ENCODE measurements at places on chromosomes 7 and 10.

- DNase-seq, result no peak
Measured at GRCh38 chr10:123858907-123859652, 32.5 kb downstream of the CPXM2 start.

- DNase-seq, result no peak
Measured at GRCh38 chr10:47111329-47111862, 188.6 kb upstream of the GDF10 start.

- no peak for DNase-seq
Measured at GRCh38 chr10:16950656-16951601, 133.7 kb upstream of the RSU1 start.

GRCh38 chr7:112926018-112926417 lies 135.8 kb upstream of the TMEM168 start:
- DNase-seq, result no peak

DNA sequence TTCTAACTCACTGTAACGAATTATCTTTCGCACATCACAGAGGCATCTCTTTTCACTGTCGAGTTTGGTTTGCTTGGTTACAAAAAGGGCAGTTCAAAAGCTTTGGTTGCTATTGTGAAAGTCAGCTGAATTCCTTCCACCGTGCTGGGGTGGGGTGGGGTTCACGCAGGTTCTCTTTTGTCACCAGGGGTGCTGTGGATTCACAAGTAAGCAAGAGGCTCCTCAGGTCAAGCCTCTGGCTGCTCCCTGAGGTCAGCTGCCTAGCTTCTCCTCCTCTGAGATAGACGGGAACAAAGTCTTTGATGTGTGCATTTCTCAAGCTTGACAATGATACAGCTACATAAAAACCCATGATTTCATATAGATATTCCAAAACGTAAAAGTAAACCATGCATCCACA lies 47.7 kb downstream of the EGFR start:
- DNase-seq, result no peak

GRCh38 chr7:34158368-34159153 lies 253.2 kb downstream of the BMPER start:
- DNase-seq, result no peak

DNA sequence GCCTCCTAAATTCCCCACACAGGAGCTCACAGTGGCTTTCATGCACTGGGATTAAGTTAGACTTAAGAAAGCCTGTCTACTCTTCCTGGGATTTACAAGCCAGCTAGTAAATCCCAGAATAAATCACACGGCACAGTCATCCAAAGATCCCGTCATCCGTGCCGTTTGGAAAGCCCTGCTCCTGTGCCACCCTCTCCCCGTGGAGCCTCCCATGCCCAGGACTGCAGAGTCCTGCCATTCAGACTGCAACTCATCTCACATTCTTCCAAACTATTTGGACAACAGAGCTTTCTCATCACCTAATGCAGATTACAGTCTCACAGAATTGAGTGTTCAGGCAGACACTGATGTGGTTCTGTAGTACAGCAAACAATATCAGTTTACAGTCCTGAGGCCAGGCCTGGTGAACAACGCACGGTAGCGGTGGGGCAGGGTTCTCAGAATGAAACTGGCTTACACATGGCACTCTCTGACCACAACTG lies 166.5 kb downstream of the EGFR start:
- no peak for DNase-seq

GRCh38 chr10:120684226-120684625 lies 166.9 kb upstream of the WDR11 start:
- no peak for DNase-seq

- DNase-seq, result peak; percentile 88
Measured at GRCh38 chr10:110007701-110008517, at the start of gene ADD3. ADD3 (plus strand) TSS chr10:110007984; CDS start chr10:110100654, 92,670 bp downstream.

GRCh38 chr10:80600256-80600655 lies 62.6 kb downstream of the SH2D4B start:
- DNase-seq, result no peak

DNA sequence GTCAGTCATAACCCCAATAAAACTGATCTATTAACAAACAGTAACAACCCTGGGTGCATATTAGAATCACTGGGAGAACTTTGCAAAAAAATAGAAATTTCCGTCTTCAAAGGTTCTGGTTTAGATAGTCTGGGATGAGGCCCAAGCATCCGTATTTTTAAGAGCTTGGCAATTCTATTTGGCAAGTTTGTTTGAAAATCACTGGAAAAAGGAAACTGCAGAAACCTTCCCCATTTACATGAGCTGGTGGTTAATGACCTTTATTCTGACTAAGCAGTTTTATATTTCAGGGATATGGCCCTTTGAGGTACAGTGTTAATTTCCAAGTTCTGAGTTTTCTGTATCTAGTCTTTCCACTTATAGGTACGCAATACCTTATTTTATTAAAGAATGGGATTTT lies 115.8 kb upstream of the PRR15 start:
- no peak for DNase-seq

GRCh38 chr7:158689488-158689887 lies 15.1 kb downstream of the NCAPG2 start:
- DNase-seq, result no peak

DNA sequence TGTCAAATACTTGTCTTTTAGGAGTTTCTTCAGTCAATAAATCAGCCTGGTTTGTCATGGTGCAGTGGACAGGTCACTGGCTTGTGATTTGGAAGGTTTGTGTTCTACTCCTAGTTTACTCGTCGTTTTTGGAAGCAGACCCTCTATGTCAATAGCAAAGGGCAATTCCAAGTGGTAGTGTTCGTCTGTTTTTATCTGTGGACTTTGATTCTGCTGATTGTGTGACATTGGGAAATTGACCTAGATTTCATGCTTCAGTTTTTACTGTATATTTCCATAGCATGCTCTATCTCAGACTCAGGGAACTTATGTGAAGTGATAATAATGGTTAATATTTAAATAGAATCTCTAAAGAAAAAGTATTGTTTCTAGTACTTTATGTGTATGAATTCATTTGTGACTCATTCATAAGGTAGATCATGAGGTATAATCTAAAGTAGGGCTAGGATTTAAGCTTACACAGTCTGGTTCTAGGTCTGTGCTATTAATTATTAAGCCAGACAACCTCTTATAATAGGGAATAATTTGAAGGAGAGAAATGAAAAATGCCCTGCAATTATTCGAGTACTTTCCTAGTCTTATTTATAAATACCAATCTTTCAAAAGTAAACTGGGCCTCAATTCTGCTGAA lies 198.1 kb downstream of the REEP3 start:
- DNase-seq, result no peak

DNA sequence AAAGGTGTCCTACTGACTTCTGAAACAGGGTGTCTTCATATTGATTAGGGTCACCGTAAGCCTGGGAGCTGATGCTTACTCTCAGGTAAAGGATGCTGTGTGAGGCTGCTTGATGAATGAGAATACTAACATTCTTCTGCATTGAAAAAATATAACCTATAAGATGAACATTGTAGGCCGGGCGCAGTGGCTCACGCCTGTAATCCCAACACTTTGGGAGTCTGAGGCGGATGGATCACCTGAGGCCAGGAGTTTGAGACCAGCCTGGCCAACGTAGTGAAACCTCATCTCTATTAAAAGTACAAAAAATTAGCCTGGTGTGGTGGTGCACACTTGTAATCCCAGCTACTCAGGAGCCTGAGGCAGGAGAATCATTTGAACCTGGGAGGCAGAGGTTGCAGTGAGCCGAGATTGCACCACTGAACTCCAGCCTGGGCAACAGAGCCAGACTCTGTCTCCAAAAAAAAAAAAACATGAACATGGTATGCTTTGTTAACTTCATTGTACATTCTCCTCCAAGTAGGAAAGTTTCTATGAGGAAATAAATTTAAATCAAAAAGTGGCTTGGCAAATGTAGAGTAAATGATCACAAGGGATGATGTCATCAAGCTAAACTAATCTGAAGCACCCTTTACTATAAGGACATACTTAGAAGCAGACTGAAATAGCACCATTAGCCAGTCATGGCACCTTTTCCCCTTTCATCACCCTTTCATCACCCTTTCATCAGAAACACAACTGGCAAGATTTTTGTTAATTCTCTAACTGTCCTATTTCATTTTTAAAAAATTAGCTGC lies 1.5 kb upstream of the BRAF start:
- no peak for DNase-seq

DNA sequence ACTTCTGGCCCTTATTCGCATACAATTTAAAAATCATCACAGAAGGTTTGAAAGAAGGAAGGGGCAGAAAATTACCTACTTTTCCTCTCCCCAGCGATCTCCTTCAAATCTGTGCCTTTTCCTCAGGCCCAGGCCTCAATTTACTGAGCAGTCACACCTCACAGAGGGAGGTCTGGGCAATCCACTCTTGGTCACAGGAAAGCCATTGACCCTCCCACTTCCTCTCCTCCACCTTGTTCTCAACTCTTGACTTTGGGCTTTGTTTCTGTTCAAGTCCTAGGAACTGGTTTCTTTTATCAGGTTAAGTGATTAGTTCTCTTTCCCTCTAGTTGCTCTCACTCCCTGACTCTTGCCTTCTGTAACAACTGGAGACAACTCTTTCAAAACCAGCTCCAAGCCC lies 37.0 kb upstream of the ATRNL1 start:
- DNase-seq, result no peak

DNA sequence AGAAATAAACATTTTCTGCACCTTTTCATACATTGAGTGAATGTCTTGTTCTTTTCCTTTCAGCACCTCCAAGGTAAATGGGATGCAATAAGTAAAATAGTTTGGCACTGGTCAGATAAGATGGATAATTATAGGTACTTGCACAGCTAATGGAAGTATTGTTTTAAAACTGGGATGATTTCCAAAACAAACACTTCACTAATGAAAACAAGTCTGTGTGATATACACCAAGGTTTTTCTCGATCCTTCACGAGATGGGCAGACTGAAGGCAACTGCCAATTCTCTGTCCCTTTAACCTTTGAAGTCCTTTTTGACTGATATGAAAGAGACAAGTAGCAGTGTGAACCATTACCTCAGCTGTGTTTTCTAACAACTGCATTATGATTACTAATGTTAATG lies 423.8 kb downstream of the GFRA1 start:
- DNase-seq, result no peak

- no peak for DNase-seq
Measured at GRCh38 chr7:111990643-111991042, 215.6 kb downstream of the DOCK4 start.

DNA sequence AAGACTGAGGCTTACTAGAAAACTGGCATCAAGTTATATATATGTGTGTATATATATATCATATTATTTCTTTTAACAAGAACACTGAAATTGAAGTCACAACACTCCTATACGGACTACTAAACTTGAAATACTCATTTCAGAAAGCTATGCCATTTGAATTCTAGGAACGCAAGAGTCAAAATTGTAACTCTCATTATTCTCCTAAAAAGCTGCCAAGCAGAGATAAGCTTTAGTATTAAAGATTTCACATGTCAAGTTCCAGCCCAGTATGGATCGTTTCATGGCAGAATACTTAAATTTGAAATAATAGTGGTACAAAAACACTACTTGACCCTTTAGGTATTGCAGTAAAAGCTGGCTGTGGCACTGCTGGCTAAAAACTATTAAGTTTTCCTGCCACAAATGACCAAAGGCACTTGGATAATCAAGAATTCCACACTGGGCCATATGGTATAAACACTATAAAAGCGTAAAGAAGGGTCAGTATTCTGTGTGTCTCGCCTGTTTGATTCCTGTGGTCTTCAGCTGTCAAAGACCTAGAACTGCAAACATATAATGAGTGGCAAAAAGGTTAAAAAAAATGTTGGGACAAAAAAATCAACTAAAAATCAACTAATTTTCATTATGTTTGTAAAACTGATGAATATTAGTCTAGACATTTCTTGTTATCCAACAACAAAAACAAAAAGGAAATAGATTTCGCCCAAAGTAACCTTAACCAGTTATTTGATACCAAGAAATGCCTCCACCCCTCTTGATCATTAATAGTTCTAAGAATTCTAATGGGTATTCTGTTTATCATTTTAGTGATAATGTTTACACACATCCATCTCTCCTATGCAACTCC lies 2.4 kb downstream of the CCDC71L start:
- DNase-seq, result no peak

DNA sequence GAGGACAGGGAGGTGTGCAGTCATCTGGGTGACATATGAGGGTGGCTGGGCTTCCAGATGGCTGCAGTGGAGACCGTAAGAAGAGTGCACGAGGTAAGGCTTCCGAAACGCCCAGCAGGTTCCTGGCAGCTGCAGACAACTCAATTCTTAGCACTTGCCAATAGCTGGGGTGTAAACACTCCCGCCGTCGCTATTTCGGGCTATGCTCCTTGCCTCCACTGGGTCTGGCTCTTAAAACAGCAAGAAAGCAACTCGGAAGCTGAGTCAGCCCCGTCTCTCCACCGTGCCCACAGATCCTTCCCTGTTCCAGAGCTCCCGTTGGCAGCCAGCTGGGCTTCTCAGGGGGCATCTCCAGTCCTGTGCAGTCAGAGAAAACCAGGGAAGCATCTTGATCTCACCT lies 6.1 kb upstream of the PDGFA start:
- DNase-seq, result no peak

DNA sequence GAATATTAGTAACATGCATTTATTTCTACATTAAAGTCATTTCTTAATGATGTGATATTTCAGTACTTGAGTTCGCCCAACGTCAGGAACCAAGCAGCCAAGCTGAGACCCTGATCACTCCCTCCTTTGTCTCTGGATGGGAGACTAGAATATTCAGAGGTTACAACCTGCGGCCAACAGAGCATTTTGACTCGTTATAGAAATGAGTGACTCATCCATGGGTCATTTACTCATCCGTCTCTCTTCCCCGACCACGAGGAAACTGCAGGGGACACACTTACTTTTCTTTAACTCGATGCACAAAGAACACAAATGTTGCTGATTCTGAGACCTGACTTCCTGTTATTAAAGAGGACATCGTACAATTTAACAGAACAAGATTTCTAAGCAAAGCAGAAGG lies 343.3 kb downstream of the FRMD4A start:
- DNase-seq, result no peak

- no peak for DNase-seq
Measured at GRCh38 chr10:14543904-14544210, 213.1 kb upstream of the FRMD4A start.

GRCh38 chr10:7157091-7157490 lies 253.7 kb downstream of the SFMBT2 start:
- DNase-seq, result no peak

DNA sequence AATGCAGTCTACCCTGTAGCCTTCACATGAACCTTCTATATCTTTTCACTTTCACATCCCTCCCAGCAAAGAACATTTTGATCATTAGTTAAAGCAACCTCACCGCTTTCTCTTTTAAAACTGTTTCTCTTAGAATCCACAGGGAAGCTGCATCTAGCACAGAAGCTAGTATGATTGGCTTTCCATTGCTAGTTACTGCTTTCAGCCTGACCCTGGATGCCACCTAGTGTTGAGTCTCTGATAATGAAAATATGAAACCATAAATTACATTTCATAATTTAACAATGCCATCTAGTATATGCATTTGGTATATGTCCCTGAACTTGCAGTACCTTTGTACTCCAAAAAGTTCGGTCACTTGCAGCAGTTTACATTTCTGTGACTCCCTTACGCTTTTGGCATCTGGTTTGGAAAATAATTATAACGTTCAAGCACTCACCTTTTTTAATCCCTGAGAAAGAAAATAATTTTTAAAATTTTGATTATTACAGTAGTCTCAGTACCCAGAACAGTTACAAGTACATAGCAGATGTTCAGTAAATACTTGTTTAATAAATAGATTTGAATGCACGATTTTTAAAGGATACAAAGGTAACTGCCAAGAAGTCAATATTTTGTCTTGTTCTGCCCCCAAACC lies 22.7 kb downstream of the CISD1 start:
- no peak for DNase-seq
